ENCODE measurements at places on chromosomes 6 and 20.
A peak's percentile ranks its signal among the peaks of the same experiment; 100 is the strongest.

DNA sequence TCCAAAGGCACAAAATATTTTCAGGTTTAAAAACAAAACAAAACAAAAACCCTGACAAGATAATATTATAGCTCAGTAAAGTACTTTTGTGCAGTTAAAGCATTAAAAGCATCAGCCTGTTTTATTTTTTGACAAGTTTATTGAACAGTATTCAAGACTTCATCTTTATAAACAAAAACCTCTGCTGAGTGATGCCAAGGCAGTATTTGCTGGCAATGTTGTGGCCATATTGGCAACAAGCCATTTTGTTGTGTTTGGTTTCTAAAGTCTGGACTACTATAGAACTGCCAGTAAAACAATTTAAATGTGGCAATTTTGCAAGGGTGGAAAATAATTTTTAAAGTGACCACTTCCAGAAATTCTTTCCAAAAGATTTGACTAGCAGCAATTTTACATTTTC lies 15.9 kb downstream of the CPNE1 start:
- DNase-seq = no peak

DNA sequence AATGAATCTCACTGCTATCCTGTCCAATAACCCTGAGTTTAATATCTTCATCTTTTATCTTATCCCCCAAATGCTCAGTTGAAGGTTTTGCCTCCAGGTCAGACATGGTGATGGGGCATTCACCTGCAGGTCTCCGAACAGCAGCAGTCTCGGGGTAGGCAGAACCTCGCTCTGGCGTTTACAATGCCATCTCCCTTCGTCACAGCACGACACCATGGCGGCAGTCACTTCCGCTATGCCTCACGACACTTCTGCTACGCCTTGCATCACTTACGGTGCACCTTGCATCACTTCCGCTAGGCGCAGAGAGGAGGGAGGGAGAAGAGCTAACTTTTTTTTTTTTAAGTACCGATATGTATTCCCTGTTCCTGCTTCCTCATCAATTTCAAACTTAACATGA lies 194.9 kb downstream of the BCAS1 start:
- DNase-seq = no peak

- DNase-seq = no peak
Observed at GRCh38 chr6:15218401-15218800, 27.5 kb upstream of the JARID2 start.

DNA sequence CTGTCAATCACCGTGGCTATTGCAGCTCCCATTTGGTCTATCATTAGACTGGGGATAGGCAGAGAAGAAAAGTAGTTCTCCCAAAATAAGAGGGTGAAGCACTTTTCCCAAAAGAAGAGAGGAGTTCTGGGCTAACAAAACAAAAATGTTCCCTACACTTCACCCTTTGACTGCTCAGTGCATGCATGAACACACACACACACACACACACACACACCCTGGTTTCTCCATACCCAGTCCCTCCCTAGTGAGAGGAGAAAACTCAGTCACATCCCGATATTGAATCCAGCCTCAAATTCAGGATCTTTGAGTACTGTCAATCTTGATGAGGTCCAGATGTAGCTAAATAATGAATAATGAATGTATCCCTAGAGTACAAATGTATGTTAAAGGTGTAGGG lies 4.6 kb upstream of the TBPL1 start:
- peak; percentile 30 for DNase-seq

DNA sequence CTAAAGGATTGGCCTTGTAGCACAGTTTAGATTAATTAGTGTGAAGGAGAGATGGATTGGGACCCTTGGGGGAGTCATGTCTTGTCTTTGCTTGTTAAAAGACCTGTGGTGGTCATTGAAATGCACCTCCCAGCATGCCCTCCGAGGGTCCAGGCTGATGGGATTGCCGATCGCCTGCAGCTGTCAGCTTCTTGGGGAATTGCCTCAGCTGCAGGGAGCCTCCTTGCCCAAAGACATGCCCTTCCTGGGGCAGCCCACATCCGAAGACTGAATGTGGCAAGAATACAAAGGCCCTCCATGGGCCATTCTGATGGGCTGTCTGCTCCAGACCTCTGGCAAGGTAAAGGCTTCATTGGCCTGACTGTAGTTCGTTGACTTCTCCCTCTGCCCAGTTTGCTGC lies 150.7 kb downstream of the FARS2 start:
- DNase-seq = no peak

- DNase-seq = no peak
Observed at GRCh38 chr6:146526192-146526591, 17.4 kb upstream of the RAB32 start.

- peak; percentile 18 for DNase-seq
Observed at GRCh38 chr6:3438190-3439167, 18.4 kb downstream of the SLC22A23 start.

GRCh38 chr20:4062721-4063606 lies 47.6 kb upstream of the RNF24 start:
- no peak for DNase-seq

- no peak for DNase-seq
Observed at GRCh38 chr20:47019121-47019824, 124.6 kb downstream of the EYA2 start.

DNA sequence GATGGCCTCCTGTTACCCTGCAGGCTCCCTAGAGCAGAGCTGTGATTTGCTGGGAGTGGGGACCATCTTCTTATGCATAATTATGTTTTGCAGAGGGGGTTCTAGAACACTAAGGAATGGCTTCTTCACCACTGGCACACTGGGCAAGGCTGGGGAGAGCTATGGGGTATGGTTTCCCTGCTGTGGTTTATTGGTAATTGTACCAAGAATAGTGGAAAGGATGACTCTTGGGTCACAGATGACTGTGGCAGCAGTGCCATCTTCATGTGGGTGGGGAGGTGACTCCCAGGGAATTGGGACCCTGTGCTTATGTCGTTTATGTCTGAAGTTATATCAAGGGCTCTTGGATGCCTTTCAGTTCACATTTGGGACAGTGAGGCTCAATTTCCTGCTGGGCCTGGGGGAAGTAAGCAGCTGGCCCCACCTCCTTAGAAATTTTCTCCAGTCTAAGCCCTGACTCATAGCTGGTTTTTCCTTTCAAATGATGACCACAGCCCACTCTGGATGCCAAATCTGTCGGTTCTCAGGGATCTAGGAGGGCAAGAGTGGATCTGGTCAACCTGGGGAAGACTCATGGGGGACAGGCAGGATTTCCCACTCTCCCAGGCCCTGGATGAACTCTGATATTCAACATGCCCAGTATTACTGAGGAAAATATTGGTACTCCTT lies 230.8 kb downstream of the LRFN2 start:
- no peak for DNase-seq

DNA sequence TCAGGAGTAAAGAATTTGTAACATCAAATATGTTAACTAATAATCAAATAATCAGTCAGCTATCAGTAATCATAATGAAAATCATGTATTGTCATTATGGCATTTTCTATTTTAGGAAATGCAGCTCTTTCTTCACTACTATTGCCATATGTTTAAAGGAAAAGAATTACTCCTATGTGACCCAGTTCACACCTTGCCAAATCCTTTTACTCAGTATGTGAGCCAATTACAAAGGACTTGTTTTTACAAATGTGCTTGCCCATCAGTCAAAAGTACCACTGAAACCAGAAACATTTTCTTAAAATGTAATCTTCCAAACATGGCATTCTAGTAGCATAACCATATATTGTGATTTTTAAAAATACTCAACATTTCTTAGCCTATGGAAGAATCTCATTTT lies 63.6 kb downstream of the NCOA7 start:
- DNase-seq = no peak

GRCh38 chr6:12289933-12290820 lies at the start of gene EDN1:
Gene EDN1, plus strand, starts transcription at chr6:12290361. Its CDS starts 269 bp downstream, at chr6:12290630.
- DNase-seq = peak; percentile 16

DNA sequence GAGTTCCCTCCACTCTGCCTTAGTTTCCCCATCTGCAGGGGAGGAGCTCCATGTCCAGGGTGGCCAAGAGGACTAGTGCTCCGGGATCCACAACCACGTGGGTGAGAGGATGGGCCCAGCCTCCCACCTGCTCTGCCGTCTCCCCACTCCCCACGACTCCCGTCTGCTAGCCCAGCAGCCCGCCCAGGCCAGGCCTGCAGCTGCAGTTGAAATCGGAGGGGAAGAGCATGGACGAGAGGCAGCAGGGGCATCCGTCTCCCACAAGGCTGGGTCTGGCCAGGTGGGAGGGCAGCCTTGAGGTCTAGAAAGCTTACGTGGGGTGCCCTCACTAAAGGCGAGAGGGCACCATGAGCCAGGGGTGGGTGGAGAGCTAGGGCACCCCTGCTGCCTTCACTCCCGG lies 8.6 kb downstream of the NOL4L start:
- DNase-seq = no peak

DNA sequence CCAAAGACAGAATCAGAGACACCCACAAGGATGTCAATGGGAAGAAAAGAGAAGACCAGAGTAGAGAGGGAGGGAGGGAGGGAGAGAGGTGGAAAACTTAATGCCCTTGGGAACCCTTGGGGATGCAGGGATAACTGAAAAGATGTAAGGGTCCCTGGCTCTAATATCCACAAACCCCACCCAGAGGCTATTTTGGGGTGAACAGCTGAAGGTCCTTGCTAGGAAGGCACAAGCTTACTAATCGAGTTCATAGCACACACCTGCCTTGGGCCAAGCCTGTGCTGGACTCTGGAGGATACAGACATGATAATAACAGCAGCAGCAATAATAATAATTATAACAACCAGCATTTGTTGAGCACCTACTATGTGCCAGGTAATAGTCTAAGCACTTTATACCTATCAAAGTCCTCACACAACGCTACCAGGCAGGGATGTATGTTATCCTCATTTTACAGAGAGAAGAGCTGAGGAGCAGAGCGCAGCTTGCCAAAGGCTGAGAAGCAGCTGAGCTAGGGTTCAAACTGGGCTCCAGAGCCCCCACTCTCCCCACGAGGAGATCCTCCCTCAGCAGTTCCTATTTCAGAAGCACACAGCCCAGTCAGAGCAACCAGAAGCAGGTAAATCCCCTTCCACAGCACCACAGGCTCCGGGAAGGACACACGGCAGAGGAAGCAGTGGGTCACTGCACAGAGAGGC lies 174.2 kb downstream of the ANKRD60 start:
- no peak for DNase-seq

DNA sequence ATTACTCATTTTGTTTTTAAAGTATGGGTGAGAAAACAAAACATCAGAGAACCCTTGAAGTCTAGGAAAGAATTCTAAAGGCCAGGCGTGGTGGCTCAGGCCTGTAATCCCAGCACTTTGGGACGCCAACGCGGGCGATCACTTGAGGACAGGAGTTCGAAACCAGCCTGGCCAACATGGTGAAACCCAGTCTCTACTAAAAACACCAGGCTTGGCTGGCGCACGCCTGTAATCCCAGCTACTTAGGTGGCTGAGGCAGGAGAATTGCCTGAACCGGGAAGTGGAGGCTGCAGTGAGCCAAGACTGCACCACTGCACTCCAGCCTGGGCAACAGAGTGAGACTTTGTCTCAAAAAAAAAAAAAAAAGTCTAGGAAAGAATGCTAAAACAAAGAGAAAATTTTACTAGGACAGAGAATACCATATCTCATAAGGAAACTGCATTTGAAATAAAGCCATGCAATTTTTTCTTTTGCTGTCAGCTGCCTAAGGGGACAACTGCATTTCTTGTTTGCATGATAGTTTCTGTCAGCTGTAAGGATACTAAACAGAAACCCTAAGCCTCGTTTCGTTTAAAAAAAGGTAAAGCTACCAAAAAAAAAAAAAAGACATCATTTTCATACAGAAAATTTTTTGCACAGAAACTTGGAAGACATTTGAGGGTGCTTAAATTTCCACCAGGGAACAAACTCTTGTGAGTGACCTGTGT lies 32.1 kb downstream of the SMLR1 start:
- no peak for DNase-seq

DNA sequence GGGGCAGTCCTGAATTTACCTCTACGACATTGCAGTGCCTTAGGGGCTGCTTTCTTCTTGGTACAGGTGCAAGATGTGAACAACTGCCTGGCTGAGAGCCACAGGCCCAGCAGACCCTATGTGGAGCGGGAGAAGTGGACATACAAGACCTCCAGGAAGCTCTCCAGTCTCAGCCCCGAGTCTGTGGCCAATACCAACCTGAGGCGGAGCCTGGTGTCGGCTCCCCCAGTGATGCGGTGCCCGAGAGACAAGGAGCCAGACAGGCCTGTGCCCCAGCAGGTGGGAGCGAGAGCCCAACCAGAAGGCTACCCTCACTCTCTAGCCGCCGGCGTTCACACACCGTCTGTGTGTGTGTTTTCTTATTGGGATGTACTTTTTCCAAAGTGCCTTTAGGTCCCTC lies 59.6 kb downstream of the EFCAB8 start:
- no peak for DNase-seq

- DNase-seq = no peak
Observed at GRCh38 chr6:43950731-43951062, 176.6 kb downstream of the MRPL14 start.

- no peak for DNase-seq
Observed at GRCh38 chr20:24653306-24653705, 183.9 kb downstream of the SYNDIG1 start.

- DNase-seq = no peak
Observed at GRCh38 chr6:21109391-21110178, 484.0 kb upstream of the SOX4 start.

DNA sequence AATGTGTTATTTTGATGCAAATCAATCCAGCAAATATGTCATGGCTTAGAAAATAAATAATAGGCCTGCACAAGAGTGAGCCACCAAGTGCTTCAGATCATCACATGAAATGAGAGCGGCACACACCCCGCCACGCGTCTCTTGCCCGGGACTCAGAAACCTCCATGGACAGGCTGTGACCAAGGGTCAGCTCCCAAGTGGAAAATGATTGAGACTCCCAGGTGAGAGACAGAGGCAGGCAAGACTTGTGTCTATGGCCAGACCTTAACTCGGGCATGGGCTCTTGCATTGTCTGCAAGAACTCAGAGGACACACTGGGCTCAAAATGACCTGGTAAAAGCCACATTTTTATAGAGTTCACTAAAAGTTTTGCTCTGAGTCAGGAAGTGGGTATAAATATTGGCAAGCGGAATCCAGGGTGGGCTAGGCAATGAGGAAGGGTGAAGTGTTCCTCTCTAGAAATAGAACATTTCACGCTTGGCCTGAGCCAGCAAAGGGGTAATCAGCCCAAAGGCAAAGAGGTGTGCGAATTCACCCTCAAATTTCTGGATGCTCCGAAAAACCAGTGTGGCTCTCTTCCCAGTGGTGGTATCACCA lies 30.7 kb upstream of the RIN2 start:
- DNase-seq = no peak

GRCh38 chr20:25399037-25399430 lies 8.4 kb upstream of the ABHD12 start:
- DNase-seq = peak; percentile 62

- no peak for DNase-seq
Observed at GRCh38 chr6:106252687-106253086, 72.9 kb downstream of the ATG5 start.

All from NCI-H446 treated with DMSO at 0.1 percent for 48 hours (cell line).